ENCODE measurements at places on chromosomes 2 and 18.

DNA sequence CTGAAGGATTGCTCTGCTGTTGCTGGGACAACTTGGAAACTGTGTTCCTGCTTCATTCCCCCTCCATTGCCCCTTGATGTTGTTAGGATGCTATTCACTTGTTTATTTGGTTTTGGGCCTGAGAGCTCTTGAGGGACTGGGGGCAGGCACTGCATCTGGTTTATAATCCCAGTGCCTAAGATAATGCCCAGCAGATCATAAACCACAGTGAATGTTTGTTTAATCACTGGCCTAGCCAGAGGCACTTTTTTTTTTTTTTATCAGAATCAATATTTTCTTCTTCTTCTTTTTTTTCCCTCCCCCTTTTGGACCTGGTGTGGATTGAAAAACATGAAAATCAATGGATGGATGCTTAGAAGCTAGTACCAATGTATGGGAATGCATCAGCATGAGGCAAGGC, 38.1 kb downstream of the KCNS3 start:
- peak; percentile 45 for DNase-seq

DNA sequence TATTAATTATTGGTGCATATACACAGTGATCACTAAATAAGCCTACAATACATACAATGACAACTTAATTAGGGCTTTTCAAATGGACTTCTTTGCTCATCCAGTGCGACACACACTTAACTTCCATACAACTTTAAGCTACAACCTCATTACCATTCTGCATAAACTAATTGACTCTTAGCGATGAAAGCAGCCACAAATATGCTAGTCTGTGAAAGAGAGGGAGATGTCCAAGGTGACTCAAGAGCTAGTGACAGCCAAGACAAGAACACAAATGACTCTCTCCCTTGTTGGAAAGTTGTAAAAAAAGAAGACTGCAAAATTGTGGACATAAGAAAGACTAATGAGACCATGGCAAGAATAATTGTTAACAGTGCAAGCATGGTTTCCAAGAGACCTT, 264.8 kb downstream of the ARHGAP15 start:
- DNase-seq: no peak

GRCh38 chr2:22449696-22450095, 935.3 kb upstream of the KLHL29 start:
- DNase-seq: no peak

DNA sequence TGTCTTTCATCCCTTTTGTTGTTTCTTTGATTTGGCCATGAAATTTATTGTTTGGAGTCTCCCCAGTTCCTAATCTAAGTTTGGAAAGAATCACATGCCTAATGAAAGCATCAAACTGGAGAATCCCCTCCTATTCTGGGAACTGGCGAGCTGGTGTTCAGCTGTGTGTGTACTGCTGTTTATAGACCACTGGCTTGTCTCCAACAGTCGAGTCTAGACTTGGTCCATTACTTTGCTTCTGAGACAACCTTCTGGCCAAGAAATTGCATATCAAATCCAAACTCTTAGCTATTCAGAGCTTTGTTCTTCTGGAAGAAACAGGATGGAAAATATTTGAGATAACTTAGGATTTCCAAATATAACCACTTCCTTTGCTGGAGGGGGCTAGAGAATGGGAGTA, 111.5 kb upstream of the THSD7B start:
- DNase-seq: no peak

DNA sequence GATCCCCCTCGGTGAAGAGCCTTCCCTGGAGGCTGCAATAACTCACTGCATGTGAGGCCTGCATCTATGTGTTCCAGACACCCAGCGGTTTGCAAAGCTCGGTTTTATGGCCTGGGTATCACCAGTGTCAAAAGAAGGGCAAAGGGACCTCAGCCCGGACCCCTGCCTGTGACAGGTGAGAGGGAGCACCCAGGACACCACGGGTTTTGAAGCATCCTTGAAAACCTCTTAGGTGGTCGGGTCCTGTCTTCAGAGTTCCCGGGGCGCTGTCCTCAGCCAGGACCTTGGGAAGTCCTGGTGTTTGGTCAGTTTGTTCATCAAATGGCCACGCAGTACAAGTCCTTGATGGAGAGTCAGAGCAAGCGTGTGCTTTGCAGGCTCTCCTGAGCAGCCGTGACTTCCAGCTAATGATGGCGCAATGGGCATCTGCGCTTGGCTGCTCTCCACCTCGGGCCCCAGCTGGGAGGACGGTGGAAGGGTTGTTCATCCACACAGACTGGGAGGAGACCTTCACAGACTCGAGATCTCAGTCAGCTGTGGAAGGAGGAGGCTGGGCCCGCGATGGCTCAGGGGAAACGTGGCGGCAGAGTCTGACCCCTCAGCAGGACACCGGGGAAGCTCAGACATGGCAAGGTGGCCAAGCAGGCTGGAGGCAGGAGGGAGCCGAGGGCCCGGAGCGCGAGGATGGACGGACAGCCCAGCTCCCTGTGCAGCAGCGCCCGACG, 113.1 kb upstream of the GPC1 start:
- no peak for DNase-seq

GRCh38 chr2:98484652-98485452, 40.2 kb downstream of the INPP4A start:
- no peak for DNase-seq

DNA sequence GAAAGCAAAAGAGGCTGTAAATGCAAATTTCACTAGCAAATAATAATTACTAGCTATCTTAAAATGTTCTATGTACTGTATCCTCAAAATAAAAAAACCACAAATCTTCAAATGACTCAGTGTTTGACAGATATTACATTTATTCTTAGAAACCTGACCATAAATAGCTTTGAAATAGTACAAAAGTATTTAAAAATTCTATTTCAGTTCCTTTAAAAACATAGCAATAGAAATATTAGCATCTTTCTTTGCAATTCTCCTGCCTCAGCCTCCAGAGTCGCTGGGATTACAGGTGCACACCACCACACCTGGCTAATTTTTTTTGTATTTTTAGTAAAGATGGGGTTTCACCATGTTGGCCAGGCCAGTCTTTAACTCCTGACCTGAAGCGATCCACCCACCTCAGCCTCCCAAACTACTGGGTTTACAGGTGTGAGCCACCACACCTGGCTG, 50.6 kb downstream of the MSH6 start:
- no peak for DNase-seq

Data from DMS79 treated with DMSO at 0.1 percent for 48 hours (cell line).